ENCODE measurements at places on chromosomes 2 and 18.
A peak's percentile ranks its signal among the peaks of the same experiment; 100 is the strongest.

DNA sequence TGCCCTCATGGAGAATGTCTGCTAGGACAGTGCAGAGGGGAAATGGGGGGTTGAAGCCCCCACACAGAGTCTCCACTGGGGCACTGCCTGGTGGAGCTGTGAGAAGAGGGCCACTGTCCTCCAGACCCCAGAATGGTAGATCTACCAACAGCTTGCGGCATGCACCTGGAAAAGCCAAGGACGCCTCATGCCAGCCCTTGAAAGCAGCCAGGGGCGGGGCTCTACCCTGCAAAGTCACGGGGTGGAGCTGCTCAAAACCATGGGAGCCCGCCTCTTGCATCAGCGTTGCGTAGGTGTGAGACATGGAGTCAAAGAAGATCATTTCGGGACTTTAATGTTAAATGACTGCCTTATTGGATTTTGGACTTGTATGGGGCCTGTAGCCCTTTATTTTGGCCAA lies 157.6 kb downstream of the DSEL start:
- H3K4me3 ChIP-seq, result no peak overlapping the region
- H3K36me3 ChIP-seq, result no peaks in the 10 kb centered on the region
- no peaks in the 10 kb centered on the region for H3K27me3 ChIP-seq
- no peak overlapping the region for H3K27ac ChIP-seq
- no peak for DNase-seq

GRCh38 chr18:34729264-34729663 lies 19.2 kb downstream of the DTNA start:
- H3K36me3 ChIP-seq, result no peaks in the 10 kb centered on the region
- no peaks in the 10 kb centered on the region for H3K4me1 ChIP-seq
- DNase-seq, result no peak
- H3K4me3 ChIP-seq, result no peak overlapping the region

DNA sequence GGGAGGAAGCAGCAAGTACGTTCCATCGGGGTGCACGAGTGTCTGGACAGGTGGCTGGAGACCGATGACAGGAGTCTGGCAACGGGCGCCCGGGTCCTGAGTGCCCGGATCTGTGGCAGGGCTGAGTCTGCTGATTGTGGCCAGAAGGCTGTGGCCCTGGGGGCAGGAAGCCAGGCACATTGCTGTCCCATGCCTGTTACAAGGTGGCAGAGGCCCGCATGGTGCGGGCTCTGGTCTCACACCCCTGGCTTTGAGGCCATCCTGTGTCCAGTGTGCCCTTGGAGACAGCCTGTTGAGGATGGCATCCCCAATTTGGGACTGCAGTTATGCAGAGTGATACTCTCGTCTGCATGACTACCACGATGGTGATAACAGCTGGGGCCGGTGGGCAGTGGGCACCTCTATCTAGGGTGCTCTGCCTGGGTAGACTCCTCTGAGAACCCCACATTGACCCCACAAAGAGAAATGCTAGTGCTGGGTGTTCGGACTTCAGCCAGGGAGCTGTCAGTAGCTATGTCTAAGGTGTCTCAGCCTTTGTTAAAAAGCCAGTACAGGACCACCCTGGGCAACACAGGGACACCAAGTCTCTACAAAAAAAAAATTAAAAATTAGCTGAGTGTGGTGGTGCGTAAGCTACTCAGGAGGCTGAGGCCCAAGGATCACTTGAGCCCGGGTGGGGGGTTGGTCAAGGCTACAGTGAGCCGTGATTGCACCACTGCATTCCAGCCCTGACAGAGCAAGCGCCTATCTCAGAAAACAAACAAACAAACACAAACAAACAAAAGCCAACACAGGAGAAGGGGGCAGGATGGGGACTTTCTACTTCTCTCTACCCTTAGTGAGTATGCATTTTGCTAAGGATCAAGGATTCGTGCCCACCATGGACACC lies 88.3 kb downstream of the RHOB start:
- no peaks in the 10 kb centered on the region for H3K36me3 ChIP-seq
- H3K4me3 ChIP-seq, result no peak overlapping the region
- no peaks in the 10 kb centered on the region for H3K4me1 ChIP-seq
- no peaks in the 10 kb centered on the region for H3K27me3 ChIP-seq
- H3K27ac ChIP-seq, result no peak overlapping the region

DNA sequence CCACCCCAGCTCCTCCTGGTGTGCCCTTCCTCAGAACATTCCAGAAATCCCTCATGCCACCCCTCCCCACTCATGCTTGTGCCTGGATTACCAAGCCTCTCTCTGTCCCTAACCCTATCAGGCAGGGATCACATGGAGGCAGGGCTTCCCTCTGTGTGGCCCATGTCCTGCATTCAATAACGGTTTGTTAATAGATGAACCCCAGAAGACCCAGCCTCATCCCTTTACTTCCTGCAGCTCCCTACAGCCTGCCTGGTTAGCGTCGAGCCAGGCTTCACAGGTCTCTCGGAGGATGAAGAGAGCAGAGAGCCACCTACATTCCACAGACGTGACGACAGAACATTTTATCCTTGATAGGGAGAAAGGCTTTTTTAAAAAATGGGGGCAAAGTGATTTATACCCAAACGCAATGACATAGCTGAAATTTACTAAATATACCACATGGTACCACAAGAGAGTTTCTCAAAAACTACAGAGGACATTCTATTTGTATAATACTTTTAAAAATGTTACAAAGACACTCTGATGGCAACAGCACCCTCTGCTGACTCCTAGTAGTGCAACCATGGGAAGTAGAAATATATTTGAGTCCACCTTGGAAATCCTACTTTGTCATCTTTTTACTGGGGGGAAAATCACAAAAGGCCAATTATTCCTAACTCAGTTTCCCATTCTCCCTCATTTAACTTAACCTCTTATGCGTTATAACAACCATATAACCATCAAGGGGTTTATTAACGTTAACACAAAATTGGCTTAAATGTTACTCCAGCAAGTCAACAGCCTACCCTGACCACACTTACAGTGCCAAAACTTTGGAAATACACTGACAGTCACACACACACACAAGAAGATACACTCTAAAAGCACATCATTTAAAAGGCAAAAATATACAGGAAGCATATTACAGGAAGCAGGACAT lies 30.7 kb downstream of the FBXO15 start:
- H3K27ac ChIP-seq, result no peak overlapping the region
- DNase-seq, result no peak
- H3K36me3 ChIP-seq, result no peaks in the 10 kb centered on the region
- H3K4me3 ChIP-seq, result no peak overlapping the region

- H3K4me1 ChIP-seq, result no peaks in the 10 kb centered on the region
- no peak overlapping the region for H3K27ac ChIP-seq
- H3K27me3 ChIP-seq, result no peaks in the 10 kb centered on the region
Measured at GRCh38 chr2:240387669-240388358, 47.6 kb upstream of the GPC1 start.

- H3K27me3 ChIP-seq, result no peaks in the 10 kb centered on the region
- H3K27ac ChIP-seq, result no peak overlapping the region
- H3K4me1 ChIP-seq, result no peaks in the 10 kb centered on the region
- no peaks in the 10 kb centered on the region for H3K36me3 ChIP-seq
- no peak for DNase-seq
Measured at GRCh38 chr2:175567435-175568061, 386.0 kb upstream of the ATP5MC3 start.

DNA sequence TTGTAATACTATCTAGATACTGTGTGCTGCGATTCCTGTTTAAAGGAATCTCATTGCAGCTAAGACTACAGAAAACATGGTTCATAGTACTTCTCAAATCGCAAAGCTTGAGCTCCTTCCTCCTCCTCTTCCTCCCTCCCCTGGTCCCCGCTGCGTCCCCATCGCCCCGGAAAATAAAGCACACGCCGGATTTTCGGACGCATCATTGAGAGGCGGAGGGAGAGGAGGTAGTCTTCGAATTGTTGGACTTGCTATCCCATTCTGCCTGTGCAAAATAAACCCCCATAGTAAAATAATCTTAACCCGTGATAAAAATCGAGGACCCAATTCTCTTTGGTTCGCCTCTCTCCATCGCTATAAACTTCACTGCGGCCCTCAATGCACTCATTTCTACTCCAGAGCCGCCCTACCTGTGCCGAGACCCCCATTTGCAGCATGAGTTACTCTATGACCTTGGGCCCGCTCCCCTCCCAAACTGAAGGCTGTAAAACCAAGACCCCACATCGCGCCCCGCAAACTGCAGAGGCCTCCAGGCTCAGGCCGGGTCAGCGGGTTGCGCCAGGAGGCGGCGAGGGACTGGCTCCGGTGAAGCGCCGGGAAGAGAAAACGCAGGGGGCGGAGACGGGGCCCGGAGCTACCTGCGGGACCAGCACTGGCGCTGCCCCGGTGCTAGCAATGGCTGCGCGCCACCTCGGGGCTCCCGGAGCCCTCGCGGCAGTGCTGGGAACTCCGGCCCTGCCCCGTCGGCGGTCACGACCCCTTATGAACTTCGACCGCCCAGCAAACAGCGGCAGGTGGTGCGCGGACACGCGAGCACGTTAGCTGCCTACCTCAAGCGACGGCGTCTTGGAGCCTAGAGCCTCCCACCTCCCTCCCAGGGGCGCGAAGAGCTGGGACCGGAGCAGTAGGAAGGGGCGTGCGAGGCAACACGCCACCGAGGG lies 649 bp downstream of the ESCO1 start:
- H3K4me1 ChIP-seq, result no peaks in the 10 kb centered on the region
- no peaks in the 10 kb centered on the region for H3K27me3 ChIP-seq
- H3K27ac ChIP-seq, result peak overlapping the region; percentile 92
- peak; percentile 69 for DNase-seq
- H3K4me3 ChIP-seq, result peak overlapping the region; percentile 76

- H3K36me3 ChIP-seq, result no peaks in the 10 kb centered on the region
- no peaks in the 10 kb centered on the region for H3K27me3 ChIP-seq
- no peak overlapping the region for H3K27ac ChIP-seq
Measured at GRCh38 chr18:4319738-4320677, 135.1 kb downstream of the DLGAP1 start.

DNA sequence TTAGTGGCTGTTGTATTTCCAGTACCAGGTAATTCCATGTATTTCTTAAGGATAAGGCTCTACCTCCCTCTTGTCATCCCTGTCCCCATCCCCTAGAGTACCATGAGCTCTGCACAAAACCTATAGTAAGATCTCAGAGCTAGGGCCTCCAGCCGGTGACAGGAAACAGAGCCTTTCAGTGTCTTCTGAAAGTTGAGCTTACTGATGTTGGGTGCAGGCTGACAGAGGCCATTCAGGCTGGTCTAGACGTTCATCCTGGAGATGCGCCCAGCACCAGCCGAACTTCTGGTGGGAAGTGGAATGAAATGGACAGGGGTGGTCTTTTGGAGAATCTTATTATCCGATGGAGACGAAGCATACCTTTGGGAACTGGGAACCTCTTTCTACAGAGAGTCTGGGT lies 16.7 kb upstream of the LYPD6B start:
- no peak for DNase-seq
- H3K36me3 ChIP-seq, result no peaks in the 10 kb centered on the region

DNA sequence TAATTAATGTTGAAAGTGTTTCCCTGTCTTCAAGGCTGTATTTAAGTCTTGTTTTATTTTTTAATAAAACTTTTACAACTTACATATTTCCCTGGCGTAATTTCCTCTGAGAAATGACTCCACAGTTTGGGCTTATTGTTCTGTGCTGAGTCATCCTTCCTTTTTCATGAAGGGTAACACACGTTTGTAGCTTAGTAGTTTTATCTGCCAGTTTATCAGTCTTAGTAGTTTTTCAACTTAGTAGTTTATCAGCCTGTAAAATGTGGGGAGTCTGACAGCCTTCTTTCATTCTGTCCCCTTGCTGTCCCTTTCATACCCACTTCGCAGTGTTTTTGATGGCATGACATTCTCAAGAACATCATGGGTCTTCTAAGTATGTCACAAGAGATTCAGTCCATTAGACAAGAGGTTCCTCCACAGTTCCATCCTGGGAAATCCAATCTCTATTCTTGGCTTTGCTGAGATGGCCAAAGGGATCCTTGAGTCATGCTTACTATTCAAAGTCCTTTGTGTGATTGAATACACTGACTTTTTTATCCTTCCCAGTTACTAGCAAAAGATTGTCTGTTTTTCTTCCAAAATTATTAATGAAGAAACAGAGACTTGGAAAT lies 60.0 kb upstream of the SGPP2 start:
- no peaks in the 10 kb centered on the region for H3K36me3 ChIP-seq
- DNase-seq, result no peak
- no peaks in the 10 kb centered on the region for H3K4me1 ChIP-seq
- no peaks in the 10 kb centered on the region for H3K27me3 ChIP-seq
- H3K27ac ChIP-seq, result no peak overlapping the region

DNA sequence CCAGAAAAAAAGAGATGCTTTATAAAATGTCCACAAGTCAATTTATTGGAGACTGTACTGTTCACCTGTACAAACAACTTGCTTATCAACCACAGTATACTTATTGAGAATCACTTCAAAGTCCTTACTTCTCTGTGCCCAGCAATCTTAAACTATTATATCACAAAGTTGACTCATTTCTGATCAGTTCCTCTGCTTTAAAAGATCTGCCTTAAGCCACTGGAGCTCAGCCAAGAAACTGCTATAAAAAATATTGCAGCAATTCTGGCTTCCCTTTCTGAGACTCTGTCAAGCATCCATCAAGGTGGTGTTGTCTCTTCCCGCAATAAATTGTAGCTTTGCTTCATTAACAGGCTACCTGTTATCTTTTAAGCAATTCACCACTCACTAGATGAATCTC lies 375.2 kb upstream of the SPHKAP start:
- no peaks in the 10 kb centered on the region for H3K27me3 ChIP-seq
- H3K36me3 ChIP-seq, result no peaks in the 10 kb centered on the region
- no peak overlapping the region for H3K4me3 ChIP-seq
- no peaks in the 10 kb centered on the region for H3K4me1 ChIP-seq
- no peak for DNase-seq

DNA sequence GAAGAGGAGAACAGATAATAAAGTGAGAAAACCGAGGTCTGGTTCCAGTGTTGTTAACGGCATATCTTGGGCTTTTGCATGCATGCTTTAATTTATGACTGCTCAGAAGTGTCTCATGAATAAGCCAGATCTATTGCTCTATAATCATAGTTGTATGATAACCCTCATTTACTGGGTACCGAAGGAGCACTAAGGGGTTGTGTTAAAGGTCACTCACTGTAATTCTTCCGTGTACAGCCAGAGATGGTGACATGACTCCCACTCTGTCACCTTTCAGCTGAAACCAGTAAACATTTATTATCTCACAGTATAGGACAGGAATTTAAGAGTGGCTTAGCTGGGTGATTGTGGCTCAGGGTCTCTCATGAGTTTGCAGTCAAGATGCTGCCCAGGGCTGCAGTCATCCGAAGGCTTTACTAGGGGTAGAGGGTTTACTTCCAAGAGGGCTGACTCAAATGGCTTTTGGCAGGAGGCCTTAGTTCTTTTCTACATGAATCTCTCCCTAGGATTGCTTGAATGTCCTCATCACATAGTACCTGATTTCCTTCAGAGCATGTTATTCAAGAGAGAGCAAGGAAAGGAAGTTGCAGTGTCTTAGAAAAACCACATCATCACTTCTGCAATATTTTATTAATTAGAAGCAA lies 107.0 kb downstream of the NAB1 start:
- H3K4me1 ChIP-seq, result no peaks in the 10 kb centered on the region
- H3K36me3 ChIP-seq, result no peaks in the 10 kb centered on the region
- DNase-seq, result no peak

DNA sequence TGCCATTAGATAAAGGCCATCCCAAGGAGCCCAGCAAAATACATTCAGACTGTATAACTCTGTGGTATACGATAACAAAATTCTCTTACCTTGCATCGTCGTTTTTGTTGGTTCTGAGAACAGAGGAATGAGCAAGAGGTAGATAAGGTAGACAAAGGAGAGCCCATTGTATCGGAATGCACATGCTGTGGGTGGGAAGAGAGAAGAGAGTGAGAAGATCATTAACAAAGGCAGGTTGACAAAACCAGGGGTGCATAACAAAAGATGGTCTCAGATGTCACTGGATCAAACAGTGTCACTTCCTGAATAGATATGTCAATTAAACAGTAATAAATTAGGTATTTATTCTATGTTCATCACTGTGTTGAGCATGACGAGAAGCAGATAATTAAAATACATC lies 83.3 kb downstream of the PIEZO2 start:
- no peak for DNase-seq
- H3K4me3 ChIP-seq, result no peak overlapping the region
- no peaks in the 10 kb centered on the region for H3K27me3 ChIP-seq

Measured in pancreas (tissue), 10 donors.